GM12864 (cell line): ENCODE measurements at places on chromosomes 7 and 10.

- no peak for DNase-seq
Observed at GRCh38 chr10:64426745-64427144, 905.5 kb downstream of the REEP3 start.

GRCh38 chr7:116395141-116395791 lies 104.3 kb upstream of the CAV2 start:
- no peak for DNase-seq

GRCh38 chr7:157007470-157008066 lies 2.9 kb downstream of the MNX1 start:
- DNase-seq: no peak

DNA sequence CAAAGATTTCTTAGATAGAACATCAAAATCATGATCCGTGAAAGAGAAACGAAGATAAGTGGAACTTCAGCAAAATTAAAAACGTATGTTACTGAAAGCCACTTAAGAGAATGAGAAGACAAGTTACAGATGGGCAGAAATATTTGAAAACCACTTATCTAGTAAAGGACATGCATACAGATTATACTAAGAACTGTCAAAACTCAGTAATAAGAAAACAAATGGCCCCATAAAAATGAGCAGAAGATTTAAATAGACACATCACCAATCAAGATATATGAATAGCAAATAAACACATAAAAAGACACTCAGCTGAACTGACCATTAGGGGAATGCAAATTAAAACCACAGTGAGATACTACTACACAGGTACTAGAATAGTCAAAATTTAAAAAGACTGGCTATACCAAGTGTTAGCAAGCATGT lies 343.7 kb downstream of the PTEN start:
- DNase-seq: no peak

GRCh38 chr10:89283936-89284475 lies 17.8 kb upstream of the IFIT2 start:
- DNase-seq: no peak

GRCh38 chr10:103592186-103593021 lies 98.9 kb downstream of the NEURL1 start:
- no peak for DNase-seq

DNA sequence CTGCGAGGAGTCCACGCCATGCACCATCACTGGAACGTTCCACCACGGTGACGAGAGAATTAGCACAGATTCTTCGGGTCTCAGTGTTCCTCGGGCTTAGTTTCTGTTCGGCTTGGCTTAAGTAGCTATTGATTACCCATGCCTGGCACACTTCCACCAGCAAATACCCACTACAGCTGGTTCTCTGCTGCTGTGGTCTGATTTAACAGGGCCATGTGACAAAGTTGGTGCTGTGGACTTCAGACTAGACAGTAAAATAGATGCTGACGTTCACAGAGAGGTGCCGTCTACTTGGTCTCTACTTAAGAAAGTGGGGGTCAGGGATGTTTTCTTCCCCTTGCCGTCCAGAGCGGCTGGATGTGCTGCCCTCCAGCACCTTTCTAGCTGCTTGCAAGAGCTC lies 11.6 kb downstream of the GNA12 start:
- DNase-seq: no peak

GRCh38 chr10:33377658-33378025 lies 43.2 kb upstream of the NRP1 start:
- no peak for DNase-seq

- DNase-seq: no peak
Observed at GRCh38 chr10:91909117-91909677, at the start of gene FGFBP3. Gene FGFBP3 (minus strand): TSS chr10:91909486. CDS start chr10:91908969, 517 bp downstream.

DNA sequence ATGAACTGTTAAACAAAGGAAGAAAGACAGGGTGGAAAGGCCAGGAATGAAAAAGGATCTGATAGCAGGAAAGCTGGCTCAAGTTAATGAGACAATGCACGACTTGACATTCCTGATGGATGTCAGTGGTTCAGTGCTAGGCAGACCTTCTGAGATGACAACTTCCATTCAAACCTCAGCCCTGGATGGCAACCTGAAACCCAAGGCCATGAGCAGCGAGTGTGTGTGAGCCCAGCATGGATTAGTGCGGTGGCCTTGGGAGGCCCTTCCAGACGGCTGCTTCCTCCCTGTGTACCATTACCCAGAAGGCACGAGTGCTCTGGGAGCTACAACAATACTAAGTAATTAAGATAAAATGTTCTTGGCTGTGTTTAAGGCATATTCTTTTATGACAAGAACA lies 18.8 kb downstream of the TRIL start:
- no peak for DNase-seq

- DNase-seq: no peak
Observed at GRCh38 chr10:86613905-86614304, 40.4 kb upstream of the OPN4 start.

- DNase-seq: no peak
Observed at GRCh38 chr7:44185729-44186128, 3.5 kb downstream of the GCK start.

GRCh38 chr7:112511451-112512202 lies 30.8 kb downstream of the LSMEM1 start:
- no peak for DNase-seq

DNA sequence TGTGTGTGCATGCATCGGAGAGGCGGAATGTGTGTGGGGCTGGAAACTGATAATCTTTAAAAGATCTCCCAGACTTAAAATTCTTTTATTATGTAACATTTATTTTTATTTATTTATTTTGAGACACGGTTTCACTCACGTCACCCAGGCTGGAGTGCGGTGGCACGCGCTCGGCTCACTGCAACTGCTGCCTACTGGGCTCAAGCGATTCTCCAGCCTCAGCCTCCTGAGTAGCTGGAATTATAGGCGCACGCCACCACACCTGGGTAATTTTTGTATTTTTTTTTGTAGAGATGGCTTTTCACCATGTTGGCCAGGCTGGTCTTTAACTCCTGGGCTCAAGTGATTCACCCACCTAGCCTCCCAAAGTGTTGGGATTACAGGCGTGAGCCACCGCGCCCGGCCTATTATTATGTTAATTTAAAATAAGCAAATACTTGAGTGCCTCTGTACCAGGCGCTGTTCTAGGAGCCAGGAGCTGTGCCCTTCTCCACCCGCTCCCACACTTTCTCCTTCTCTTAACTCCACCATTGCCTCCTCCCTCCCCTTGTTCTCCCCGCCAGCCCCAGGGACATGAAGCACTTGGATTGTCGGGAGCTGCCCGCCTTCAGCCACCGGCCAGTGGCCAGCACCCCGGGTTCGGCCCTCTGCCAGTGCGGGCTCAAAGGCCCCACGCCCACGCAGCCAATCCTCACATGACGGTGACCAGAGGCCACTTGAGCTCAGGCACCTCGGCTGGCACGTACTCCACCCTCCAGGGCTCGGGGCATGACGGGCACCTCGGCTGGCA lies 163.6 kb downstream of the DNAJB6 start:
- DNase-seq: no peak

DNA sequence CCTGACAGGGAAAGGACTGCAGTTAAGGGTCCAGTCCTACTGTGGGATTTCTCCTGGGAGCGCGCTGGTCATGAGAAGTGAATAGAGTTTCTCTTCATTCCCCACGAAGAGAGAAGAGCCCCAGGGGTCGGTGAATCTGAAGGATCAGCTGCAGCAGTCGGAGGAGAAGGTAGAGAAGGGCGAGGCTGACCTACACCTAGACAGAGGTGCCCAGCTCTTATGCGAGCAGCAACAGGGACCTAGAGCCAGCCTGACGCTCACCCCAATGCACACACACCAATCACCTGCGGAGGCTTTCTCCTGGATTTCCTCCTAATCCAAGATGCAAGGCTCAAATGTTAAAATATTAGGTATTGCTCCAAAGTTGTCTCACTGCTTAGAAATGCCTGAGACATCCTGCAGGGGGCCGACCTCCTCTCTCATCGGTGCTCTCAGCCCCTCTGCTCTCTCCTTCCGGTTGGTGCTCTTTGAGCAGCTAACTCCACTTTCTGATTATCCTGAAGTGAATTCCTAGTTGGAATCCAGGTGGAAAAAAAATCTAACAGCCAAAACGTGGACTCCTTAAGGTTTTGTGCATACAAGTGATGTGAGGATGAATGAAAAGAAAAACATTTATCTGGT lies 176.4 kb downstream of the AHR start:
- DNase-seq: no peak
